K562 (cell line): ENCODE measurements at places on chromosomes 13 and 19.

GRCh38 chr13:96822895-96823294 is 171.4 kb downstream of the OXGR1 start:
- peak; percentile 17 for DNase-seq

- DNase-seq = no peak
These were observed 242.5 kb upstream of the SERP2 start for GRCh38 chr13:44131069-44131614.

GRCh38 chr19:38281811-38282566 is 17.6 kb downstream of the SPINT2 start:
- DNase-seq = no peak

DNA sequence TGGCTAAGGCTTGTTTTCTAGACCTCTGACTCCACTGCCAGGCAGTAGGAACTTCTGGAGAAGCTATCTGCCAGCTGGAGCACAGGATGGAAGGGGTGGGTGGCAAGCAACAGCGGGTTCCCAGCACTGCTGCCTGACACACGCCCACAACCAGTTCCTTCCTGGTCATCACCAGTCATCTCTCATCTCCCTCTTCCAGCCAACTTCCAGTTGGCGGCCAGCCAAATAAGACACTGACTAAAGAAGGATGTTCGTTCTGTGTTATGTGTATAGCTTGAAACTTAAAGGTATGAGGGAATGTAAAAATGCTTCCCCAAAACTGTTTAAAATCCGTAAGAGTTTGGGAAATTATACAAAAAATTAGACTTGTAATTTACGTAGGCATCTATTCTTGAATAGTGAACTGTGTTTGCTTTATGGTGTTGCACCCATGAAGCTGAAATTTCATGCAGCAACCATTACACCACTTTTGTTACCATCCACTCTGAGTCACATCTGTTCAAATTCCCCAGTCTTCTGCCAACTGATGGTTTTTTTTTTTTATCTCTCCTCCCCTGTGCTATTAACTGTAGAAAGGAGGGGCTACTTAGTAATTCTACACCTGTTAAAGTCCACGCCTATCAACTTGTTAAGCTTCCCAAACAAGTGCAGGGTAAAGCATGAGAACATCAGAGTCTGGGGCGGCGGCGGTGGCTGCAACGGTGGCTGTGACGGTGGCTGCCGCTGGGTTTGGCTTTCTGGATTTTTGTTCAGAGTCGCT is 86.2 kb upstream of the FRY start:
- peak; percentile 5 for DNase-seq

- no peak for DNase-seq
These were observed 10.3 kb downstream of the PTPRS start for GRCh38 chr19:5330307-5330720.

GRCh38 chr13:89862691-89863036 is 1484.8 kb upstream of the MIR17HG start:
- DNase-seq = no peak

DNA sequence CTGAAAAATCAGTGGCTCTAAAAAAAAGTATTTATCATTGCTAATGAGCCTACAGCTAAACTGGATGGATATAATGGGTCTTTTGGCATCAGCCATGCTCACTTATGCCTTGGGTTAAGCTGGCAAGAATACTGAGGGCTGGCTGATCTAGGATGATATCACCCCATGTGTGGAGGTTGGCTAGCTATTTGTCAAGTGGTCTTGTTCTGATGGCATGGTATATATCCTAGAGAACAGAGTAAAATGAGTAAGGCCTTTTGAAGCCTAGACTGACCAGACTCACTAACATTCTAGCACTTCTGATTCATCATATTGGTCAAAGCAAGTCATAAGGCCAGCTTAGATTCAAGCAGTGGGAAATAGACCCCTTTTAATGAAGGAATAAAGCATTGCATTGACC is 383.0 kb downstream of the SLITRK1 start:
- DNase-seq = no peak

GRCh38 chr13:49596221-49596620 is 10.9 kb upstream of the RCBTB1 start:
- no peak for DNase-seq

DNA sequence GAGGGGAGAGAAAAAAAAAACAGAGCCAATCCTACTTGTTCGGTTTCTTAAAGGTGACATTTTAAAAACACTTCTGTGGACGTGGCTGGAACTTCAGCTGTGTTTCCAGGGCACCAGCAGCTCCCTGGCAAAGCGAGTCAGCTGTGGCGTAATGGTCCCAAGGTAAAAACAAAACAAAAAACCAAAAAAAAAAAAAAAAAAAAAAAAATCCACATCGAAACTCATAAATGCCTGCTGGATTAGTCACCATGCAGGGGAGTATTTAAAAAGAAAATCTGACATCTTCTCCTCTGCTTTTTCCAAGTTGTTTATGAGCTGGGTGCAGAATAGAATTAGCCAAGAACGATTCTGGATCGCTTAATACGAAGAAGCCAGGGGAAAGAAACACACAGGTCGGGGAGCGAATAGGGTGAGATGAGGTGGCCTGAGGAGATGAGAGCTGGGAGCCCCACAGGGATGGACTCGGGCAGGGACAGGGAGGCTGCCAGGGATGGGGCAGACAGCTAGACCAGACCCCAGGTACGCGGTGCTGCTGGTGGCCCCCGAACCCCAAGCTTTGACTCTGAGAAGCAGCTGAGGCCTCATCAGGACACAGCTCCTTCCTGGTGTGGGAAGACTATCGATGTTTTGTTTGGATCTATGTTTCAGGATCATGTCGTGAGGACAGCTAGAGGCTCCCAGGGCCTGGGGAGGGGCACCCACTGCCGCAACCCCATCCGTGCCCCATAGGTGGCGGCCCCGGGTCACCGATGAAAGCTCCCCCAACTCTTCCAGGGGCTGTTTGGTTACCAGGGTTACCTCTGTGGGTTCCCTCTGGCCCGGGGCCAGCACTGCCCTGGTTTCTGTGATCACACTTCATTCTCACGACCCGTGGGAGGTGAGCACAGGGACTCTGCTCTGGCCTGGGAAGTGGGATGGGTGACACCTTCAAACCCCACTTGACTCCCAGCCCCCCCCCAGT is 3.1 kb upstream of the CTXN1 start:
- DNase-seq = peak; percentile 70

DNA sequence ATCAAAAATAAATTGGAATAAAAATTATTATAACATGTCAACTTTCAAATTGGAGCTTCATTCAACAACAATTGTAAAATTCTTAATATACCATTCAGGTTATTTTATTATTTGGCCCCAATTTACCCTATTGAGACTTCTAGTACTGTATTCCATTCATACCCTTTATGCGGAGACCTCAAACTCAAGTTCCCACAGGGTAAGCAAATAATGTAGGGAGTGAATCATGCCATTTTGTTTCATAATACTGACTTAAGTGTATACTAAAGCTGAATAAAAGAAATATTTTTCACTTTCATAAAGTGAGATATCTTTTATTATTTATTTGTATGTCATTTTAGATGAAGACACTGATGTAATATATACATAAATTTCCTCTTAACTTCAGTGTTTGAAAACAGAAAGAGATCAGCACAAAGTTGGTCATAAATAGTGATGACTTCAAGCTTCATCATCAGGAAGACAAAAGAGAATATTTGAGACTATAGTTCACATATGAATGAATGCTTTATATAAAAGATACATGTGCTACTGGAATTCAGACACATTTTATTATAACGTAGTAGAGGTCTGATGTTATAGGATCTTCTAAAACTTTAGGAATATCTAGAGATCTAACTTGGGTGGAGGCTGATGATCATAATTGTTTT is 894.4 kb upstream of the PCDH9 start:
- DNase-seq = no peak

DNA sequence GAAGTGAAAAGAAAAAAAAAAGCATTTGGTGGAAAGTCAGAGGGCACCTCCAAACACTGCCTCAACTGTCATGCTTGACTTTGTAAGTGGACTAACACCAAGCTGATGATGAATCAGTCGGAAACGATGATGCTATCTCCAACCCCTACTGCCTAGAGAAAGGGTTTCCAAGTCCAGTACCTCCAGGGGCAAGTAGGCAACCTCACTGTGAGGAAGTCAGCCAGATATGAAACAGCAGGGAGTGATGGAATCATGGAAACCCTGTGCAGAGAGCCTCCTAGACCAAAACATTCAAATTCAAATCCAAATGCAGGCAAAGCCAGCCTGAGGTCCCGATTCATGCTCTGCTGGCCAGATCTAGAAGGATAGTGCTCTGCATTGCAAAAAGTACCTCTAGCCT is 100.9 kb upstream of the SERP2 start:
- peak; percentile 13 for DNase-seq

DNA sequence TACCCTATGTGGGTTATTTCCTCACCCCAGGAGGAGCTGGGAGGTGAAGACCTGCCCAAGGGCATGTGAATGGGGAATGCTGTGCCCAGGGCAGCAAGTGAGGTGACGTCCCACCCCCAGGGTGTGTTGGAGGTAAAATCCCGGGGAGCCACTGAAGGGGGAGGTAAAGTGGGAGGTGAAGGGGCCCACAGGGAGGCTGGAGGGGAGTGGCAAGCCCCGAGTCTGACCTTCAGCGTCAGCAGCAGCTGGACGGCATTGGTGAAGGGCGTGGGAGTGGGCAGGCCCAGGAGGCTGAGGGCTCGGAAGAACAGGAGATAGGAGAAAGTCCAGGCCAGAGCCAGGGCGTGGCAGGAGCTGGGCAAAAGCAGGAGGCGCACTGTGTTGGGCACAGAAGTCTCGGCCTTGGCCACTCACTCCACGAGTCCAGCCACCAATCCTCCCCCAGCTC is 2.4 kb downstream of the MBOAT7 start:
- DNase-seq = peak; percentile 44

- DNase-seq = no peak
These were observed 7.7 kb upstream of the CEACAM7 start for GRCh38 chr19:41695745-41696144.

- no peak for DNase-seq
These were observed 255.0 kb upstream of the MAB21L1 start for GRCh38 chr13:35731471-35731870.

DNA sequence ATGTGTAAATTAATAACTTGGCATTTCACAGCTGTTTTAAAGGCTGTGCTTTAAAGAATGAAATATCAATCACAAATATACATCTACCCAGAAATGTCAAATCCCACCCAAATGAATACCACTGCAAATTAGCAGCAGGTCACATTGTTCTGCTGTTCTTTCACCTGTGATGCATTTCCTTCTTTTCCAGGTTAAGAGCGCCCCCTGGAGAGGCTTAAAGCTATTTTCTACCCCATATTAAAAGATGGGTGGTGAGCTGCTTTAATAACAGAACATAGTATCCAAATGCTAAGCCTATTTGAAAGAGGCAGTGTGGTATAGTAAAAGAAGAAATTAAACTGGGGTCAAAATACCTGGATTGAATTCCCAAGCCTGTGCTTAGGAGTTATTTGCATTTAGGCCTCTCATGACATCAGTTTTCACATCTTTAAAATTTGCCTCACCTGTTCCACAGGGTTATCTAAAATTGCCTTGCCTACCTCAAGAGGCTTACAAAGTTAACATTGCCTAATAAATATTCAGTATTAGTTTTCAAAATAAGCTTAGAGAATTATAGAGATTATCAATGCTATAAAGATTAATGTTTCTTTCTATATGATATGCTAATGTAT is 396.9 kb upstream of the SLITRK5 start:
- DNase-seq = peak; percentile 3

- no peak for DNase-seq
These were observed 606 bp downstream of the SYNGR4 start for GRCh38 chr19:48364598-48365348.

GRCh38 chr13:25660996-25661395 is 289.2 kb downstream of the ATP8A2 start:
- DNase-seq = no peak

DNA sequence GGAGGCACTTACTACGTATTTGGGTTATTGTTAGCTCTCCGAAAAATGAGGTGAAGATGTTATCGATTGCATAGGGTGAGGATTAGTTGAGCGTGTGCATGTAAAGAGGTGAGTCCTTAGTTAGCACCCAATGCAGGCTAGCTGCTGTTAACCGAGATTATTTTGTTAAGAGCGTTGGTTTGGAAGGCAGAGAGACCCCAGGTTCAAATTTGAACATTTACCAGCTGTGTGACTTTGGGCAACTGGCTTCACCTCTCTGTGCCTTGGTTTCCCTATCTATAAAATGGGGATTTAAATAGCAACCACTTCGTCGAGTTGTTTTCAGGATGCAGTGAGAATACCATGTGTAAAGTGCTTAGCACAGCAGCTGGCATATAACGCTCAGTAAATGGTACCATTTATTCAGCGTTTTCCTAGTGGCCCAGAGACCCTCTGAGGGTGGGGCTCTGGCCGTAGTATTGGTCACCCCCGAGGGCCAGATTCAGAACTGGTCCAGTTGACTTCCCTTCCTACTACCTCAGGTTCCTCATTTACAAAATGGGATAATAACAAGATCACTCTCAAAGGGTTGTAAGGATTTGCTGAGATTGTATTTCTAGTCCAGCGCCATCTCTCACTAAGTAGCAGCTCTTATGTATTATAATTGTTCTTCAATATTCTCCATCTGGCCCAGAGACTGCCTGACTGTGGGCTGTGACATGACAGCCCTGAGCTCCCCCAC is 887 bp downstream of the SIPA1L3 start:
- DNase-seq = no peak

- no peak for DNase-seq
These were observed 58.1 kb upstream of the TPM4 start for GRCh38 chr19:16018106-16018755.
